Astrocyte of the cerebellum (primary cell): ENCODE measurements at places on chromosomes 12 and 14.

DNA sequence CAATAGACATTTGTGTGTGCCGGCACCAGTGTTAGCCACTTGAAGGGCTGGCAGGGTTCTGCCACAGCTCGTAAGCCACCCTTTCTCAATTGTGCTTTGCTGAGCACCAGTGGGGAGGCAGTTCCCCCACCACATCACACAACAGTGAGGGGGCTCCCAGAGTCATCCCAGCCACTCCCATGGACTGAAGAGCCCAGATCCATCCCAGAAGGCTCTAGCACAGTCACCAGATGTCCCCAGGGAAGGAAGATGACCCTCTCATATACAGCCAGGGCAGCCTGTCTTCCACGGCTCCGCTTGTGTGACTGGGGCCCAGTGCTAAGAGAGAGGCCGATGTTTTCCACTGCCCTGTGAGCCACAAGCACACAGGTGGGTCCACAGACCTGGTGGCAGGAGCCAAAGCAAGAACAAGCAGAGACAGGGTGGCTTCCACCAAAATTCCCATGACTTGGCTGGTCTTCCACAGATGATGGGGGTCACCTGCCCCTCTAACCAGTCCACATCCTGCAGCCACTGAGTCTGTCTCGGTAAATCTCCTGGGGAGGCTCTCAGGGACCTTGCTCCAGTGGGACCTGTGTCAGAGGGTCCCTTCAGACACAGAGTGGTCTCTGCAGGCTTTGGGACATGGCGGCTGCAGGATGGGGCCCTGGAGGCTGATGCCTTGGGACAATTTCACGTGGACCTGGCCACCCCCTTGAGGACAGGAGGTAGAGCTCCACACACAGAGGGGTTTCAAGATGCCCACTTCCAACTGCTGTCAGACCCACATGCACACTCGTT lies 71.9 kb upstream of the DDX11 start:
- DNase-seq, result no peak

DNA sequence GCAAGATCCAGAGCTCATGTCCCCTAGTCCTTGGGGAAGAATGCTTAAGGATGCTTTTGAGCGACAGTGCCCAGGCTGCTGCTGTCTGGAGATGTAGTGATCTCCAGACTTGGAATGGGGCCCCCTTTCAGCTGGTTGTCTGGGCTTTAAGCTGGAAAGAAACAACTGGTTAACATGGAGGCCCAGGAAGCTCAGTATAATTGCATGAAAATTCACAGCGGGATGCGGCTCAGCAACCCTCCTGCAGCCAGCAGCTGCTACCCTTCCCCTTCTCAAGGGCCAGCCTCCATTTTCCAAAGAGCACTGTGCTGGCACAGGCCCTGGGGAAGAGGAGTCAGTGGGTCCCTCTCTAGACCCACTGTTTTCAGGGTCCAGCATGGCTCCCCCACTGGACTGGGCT lies 26.3 kb downstream of the RAB35 start:
- DNase-seq, result no peak

DNA sequence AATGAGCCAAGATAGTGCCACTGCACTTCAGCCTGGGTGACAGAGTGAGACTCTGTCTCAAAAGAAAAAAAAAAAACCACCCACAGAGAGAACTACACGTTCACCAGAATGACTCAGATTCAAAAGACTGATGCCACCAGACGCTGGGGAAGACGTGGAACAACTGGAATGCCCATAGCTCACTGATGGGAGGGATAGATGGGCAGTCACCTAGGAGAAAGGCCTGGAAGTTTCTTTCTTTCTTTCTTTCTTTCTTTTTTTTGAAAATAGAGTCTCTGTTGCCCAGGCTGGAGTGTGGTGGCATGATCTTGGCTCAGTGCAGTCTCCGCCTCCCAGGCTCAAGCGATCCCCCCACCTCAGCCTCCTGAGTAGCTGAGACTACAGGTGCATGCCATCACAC lies 10.0 kb upstream of the KLC1 start:
- no peak for DNase-seq

DNA sequence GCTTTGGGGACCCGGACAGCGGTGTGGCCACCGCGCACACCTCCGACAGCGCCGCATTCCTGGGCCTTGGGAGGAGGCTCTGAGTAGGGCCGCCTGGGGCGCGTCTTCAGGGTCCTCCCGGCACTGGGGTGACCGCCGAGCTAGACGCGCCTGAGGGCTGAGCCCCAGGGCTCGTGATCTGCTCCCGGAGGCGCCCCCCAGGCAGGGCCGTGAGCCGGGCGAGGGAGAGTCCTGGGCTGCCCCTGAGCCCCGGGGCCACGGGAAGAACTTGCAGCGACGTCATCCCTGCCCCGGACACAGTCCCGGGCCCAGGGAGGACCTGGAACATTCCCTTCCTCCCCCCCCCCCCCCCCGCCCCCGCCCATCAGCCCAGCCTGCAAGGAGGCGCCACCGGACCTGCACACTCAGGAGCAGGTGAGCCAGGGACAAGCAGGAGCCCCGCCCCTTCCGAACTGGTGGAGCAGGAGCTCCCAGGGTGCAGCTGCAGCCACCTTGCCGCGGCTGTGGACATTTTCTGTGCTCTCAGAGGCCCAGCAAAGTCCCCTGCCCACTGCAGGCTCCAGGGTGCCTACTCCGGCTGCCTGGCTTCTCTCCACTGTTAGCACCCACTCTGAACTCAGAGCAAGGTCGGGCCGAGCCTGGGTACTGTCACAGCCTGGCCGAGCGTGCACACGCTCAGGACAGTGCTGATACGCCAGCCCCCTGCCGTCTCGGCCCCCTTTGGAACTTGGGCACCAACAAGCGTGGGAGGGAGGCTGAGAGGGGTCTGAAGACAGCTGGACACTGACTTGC lies 50.7 kb downstream of the A2M start:
- no peak for DNase-seq

- no peak for DNase-seq
These were observed 30.9 kb downstream of the ABCB9 start for GRCh38 chr12:122935318-122935717.

GRCh38 chr14:33057585-33057984 lies 118.9 kb downstream of the NPAS3 start:
- DNase-seq, result no peak

- DNase-seq, result no peak
These were observed 36.4 kb downstream of the PITPNM2 start for GRCh38 chr12:123114304-123115083.

DNA sequence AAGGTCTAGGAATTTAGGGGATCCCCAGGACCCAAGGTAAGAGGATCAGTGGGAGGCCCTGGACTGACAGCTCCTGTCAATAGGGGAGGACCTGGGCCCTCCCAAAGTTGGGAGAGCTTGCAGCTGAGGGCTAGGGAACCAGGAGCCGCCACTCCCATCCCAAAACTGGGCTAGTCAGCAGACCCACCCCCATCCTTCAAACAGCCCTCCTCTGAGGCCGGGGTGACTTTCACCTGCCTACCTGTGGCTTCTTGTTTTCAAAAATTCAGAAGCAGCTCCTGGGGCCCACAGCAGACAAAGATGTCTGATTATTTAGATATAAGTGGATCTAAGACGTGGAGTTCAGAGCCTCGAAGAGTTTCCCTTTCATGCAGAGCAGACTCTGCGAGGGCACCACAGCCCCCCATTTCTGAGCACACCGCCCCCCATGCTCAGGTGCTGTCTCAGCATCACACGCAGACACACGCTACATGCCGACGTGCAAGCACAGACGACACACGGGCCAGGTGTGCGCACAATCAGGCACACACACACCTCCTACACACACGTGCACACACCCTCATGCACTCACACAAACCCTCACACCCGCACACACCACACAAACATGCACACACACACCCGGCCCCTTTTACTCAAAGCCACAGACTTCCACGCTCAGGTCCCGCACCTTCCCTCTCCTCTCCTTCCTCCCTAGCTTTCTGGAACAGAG lies 21.9 kb downstream of the DIO3 start:
- DNase-seq, result no peak
